ENCODE measurements at places on chromosomes 7 and 10. TPM values are rescaled to one million over a fixed set of nuclear protein-coding genes. Genes with fewer than 3 reads are reported as not detected.

MGAM2 gene
- 0.70 TPM for total RNA-seq

MYO3A gene
- total RNA-seq: not detected

MEIG1 gene
- total RNA-seq: not detected

ZRANB1 gene
- total RNA-seq: 27.7 TPM

DNA sequence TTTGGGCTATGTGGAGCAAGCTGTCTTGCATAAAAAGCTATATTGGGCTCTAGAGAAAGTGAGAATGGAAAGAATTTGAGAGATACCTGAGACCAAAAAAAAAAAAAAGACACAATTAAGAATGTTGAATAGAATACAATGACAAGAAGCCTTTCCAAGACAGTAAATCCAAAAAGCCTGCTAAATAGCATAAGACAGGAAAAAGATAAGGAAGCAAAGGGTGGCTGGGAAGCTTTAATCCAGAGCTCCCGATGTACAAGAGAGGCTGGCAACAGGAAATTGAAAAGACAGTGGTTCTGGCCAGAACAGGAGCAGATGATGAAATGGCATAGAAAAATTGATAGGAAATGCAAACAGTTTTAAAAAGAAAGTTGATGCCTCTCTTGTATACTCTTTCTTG lies 174.9 kb downstream of the CACNA2D1 start:
- no peaks in the 10 kb centered on the region for H3K36me3 ChIP-seq
- no peak for DNase-seq
- no peak overlapping the region for H3K4me3 ChIP-seq
- H3K27me3 ChIP-seq: no peaks in the 10 kb centered on the region
- H3K4me1 ChIP-seq: no peaks in the 10 kb centered on the region

DNA sequence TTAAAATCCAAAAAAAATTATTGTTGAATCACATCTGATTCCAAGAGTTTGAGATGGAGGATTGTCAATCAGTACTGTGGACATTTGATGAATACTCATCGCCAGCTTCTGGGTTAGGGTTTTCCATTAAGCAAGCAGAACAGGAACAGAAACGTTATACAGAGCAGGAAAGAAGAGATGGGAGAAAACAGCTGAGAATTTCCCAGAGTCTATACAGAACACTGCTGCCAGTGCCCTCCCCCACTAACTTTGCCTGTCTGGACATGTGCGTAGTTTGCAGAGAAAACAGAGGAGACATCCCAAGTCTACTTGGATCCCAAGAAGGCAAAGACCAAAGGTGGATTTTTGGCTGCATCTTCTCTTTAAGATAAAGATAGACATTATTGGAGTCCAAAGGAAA lies 19.0 kb downstream of the C10orf90 start:
- no peak overlapping the region for H3K4me3 ChIP-seq
- no peaks in the 10 kb centered on the region for H3K27me3 ChIP-seq
- no peaks in the 10 kb centered on the region for H3K4me1 ChIP-seq
- H3K36me3 ChIP-seq: no peaks in the 10 kb centered on the region
- no peak for DNase-seq

- H3K4me3 ChIP-seq: no peak overlapping the region
- peak overlapping the region; percentile 56 for H3K27ac ChIP-seq
- DNase-seq: peak; percentile 53
- H3K27me3 ChIP-seq: no peaks in the 10 kb centered on the region
- peaks cover 67% of the 10 kb centered on the region for H3K4me1 ChIP-seq
Measured at GRCh38 chr10:33195608-33196376, 138.7 kb downstream of the NRP1 start.

DNA sequence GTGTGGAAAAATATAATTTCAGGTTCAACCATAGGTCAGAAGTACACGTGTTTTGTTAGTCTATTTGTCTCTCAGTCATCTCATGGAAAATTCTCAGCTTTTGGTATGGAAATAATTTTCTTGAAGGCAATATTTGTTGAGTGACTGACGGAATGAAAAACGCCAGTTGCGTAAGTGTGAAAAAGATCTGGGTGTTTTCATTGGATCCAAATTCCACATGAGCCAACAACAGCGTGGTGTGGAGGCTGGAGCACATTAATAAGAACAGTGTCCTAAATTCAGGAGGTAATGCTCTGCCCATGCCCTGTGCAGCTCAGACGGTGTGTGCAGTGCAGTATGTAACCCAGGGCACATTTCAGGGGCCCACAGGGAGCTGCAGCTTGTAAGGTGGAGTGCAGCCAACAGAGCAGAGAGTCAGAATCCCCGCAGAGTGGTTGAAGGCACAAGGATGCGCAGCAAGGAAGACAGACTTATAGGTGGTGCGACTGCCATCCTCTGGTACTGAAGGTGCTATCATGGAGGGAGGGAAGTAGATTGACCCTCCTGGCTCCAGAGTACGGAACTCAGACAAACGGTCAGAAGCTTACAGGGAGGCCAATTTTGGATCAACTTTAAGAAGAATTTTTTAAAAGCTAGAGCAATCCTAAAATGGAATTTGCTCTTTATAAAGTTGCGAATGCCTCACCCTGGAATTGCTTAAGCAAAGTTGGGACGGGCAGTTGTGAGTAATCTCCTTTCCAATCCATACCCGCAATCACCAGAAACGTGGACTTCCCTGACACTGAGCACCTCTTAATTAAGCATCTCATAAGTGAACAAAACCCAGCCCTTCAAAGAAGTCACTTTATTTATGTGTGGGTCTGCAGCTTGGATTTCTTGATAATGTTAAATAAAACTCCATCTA lies 38.0 kb downstream of the EGFR start:
- no peak for DNase-seq
- peak overlapping the region; percentile 63 for H3K27ac ChIP-seq
- H3K36me3 ChIP-seq: no peaks in the 10 kb centered on the region

GRCh38 chr7:114639451-114639850 lies 224.8 kb downstream of the FOXP2 start:
- H3K4me3 ChIP-seq: no peak overlapping the region
- H3K4me1 ChIP-seq: peaks cover 4% of the 10 kb centered on the region
- no peak for DNase-seq
- H3K27ac ChIP-seq: no peak overlapping the region

DNA sequence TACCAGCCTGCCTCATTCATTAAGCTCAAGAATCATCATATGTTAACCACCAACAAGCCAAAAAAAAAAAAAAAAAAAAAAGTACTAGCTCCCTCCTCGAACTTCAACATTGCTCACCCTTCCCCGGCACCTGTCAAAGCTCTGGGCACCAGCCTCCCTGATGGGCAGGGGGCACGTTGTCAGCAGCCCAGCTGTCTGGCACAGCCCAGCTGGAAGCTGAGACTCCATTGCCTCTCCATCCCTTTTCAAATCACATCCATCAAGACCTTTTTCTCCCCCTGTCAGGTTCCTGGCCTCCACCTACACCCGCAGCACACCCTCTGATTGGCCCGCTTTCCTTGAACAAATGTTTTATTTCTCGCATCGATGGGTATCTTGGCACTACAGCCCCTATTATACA lies 913.3 kb upstream of the AUTS2 start:
- no peak for DNase-seq
- no peaks in the 10 kb centered on the region for H3K27me3 ChIP-seq
- no peaks in the 10 kb centered on the region for H3K36me3 ChIP-seq
- no peak overlapping the region for H3K27ac ChIP-seq
- H3K4me1 ChIP-seq: no peaks in the 10 kb centered on the region

DNA sequence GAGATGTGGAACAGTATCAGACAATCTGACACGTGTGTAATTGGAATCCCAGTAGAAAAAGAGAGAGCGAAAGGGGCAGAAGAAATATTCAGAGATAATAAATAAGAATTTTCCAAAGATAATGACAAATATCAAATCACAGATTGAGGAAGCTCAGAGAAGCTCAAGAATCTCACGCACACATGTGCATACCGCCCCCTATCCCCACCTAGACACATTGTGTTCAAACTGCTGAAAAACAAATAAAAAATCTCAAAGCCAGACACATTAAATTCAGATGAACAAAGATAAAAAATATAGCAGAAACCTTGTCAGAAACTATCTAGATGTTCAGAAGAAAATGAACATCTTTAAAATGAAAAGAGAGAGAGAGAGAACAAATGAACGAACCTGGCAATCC lies 17.2 kb downstream of the SFR1 start:
- DNase-seq: no peak
- no peak overlapping the region for H3K27ac ChIP-seq
- H3K27me3 ChIP-seq: no peaks in the 10 kb centered on the region
- H3K4me3 ChIP-seq: no peak overlapping the region
- no peaks in the 10 kb centered on the region for H3K36me3 ChIP-seq

- H3K4me3 ChIP-seq: no peak overlapping the region
- H3K27me3 ChIP-seq: no peaks in the 10 kb centered on the region
- no peak for DNase-seq
- no peaks in the 10 kb centered on the region for H3K4me1 ChIP-seq
- no peak overlapping the region for H3K27ac ChIP-seq
- H3K36me3 ChIP-seq: no peaks in the 10 kb centered on the region
Measured at GRCh38 chr7:114273218-114273617, 141.4 kb upstream of the FOXP2 start.

- H3K36me3 ChIP-seq: no peaks in the 10 kb centered on the region
- no peaks in the 10 kb centered on the region for H3K27me3 ChIP-seq
- H3K4me3 ChIP-seq: no peak overlapping the region
- no peaks in the 10 kb centered on the region for H3K4me1 ChIP-seq
- H3K27ac ChIP-seq: peak overlapping the region; percentile 22
- no peak for DNase-seq
Measured at GRCh38 chr10:29668628-29669027, 33.9 kb upstream of the SVIL start.

DNA sequence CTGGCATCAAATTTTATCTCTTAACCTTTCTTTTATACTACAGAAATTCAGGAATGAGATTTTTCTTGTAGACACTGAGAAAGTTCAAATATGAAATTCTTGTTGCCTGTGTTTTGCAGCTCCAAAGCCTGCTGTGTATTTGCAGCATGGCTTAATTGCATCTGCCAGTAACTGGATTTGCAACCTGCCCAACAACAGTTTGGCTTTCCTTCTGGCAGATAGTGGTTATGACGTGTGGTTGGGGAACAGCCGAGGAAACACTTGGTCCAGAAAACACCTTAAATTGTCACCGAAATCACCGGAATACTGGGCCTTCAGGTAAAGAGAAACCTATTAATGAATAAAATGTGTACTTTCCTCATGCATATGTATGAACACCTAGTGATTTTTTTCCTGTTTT lies 24.8 kb downstream of the LIPK start:
- no peaks in the 10 kb centered on the region for H3K4me1 ChIP-seq
- H3K4me3 ChIP-seq: no peak overlapping the region
- no peaks in the 10 kb centered on the region for H3K27me3 ChIP-seq
- no peak overlapping the region for H3K27ac ChIP-seq
- DNase-seq: no peak

DNA sequence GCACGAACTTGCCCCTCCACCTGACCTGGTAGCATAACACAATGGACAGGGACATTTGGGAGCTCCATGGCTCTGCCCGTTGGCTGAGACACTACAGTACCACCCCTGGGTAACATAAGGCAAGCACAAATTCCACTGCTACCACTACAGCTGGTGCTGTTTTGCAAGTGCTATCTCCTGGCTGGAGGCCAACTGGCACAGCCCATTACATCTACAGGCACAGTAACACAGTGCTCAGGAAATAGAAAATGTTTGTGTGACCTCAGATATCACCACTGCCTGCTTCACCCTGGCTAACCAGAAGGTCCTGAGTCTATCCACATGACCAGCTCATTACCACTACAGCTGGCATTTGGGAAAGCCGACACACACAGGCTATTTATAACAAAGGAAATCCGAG lies 631.1 kb upstream of the MBL2 start:
- no peaks in the 10 kb centered on the region for H3K4me1 ChIP-seq
- no peak for DNase-seq
- no peaks in the 10 kb centered on the region for H3K36me3 ChIP-seq
- H3K4me3 ChIP-seq: no peak overlapping the region
- H3K27ac ChIP-seq: no peak overlapping the region

- peaks cover 18% of the 10 kb centered on the region for H3K4me1 ChIP-seq
- no peaks in the 10 kb centered on the region for H3K27me3 ChIP-seq
- H3K36me3 ChIP-seq: peaks cover 2% of the 10 kb centered on the region
- DNase-seq: no peak
- H3K4me3 ChIP-seq: peak overlapping the region; percentile 80
- peak overlapping the region; percentile 97 for H3K27ac ChIP-seq
Measured at GRCh38 chr7:5420881-5421713, 2.5 kb downstream of the TNRC18 start.

DNA sequence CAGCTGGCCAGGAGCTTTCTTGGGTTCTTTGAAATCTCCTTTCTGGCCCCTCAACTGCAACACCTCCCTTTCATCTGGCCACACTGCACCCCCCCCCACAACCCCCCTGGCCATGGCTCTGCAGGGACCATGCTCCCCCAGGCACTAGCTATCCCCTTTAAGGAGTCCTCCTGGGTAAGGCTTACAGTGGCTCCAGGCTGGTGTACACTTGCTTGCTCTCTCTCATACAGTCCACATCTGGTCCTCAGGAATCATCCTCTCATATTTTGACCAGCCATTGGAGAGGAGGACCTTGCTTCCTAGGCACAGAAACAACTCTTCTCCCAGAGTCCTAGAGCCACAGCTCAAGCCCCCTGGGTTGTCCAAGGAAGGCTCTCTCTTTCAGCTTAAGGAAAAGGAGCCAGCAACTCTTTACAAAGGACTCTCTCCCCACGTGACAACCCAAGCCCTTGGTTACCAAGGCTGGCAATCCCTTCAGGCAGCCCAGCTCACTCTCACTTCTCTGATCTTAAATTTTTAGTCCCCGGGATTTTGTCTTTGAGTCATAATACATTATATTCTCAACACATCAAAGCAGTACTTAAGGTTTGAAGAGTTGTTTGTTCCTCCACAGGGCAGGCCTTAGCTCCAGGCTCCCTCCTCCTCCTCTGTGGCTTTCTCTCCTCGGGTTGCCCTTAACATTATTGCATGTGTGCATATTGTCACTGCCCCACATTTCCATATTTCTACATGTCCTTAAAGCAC lies 9.9 kb downstream of the GARIN1A start:
- no peak overlapping the region for H3K27ac ChIP-seq
- no peak overlapping the region for H3K4me3 ChIP-seq
- no peak for DNase-seq
- no peaks in the 10 kb centered on the region for H3K27me3 ChIP-seq
- H3K4me1 ChIP-seq: no peaks in the 10 kb centered on the region

DNA sequence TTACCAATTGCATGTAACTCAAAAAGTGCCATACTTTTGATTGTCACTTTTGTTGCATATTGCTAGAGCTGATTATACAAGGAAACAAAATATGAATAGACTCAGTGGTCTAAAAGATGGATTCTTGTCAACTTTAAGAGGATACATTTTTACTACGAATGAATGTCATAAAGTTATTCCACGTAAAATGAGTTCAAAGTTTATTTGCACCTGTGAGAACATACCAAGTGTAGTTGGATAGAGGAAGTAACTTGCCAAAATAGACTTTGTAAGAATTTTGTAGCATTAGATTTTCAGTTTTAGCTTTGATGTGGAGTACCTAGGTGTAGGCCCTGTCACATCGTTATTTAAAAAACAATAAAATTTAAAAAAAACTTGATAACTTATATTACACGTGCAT lies 106.2 kb downstream of the PHF14 start:
- H3K4me3 ChIP-seq: no peak overlapping the region
- H3K4me1 ChIP-seq: peaks cover 20% of the 10 kb centered on the region
- H3K36me3 ChIP-seq: no peaks in the 10 kb centered on the region
- no peak for DNase-seq

GRCh38 chr7:36289833-36290661 lies 99.6 kb upstream of the ANLN start:
- no peak overlapping the region for H3K27ac ChIP-seq
- H3K36me3 ChIP-seq: no peaks in the 10 kb centered on the region
- H3K4me1 ChIP-seq: peaks cover 17% of the 10 kb centered on the region
- DNase-seq: peak; percentile 63
